ENCODE measurements at places on chromosomes 4 and X.

DNA sequence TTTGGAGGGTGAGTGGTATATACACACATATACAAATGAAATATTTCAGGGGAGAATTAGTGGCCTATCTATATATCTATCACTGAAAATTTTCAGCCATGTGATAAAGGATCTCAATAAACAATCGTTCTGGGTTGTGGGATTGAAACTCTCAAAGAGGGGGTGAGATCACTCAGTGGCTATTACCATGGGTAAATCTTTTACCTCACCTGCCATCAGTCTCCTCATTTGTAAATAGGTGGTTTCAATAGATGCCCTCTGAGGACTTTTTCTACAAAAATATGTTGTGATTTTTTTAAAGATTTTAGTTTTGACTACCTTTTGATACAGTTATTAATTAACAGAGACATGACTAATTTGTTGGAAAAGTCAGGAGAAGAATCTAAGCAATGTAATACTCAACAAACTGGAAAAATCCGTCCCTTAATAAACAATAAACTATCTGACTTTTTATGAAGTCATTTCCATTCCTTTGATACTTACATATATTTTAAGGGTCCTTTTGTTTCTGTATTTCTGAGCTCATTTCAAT lies 192.8 kb downstream of the MAD2L1 start:
- no peaks in the 10 kb centered on the region for H3K27me3 ChIP-seq
- no peak for DNase-seq
- no peaks in the 10 kb centered on the region for H3K36me3 ChIP-seq
- no peak overlapping the region for H3K27ac ChIP-seq
- no peak overlapping the region for H3K4me3 ChIP-seq

- no peaks in the 10 kb centered on the region for H3K36me3 ChIP-seq
- DNase-seq = peak; percentile 20
- H3K27ac ChIP-seq = no peak overlapping the region
- H3K27me3 ChIP-seq = peaks cover 5% of the 10 kb centered on the region
- H3K4me1 ChIP-seq = peaks cover 19% of the 10 kb centered on the region
Measured at GRCh38 chr4:1012034-1012739, 761 bp downstream of the FGFRL1 start.

DNA sequence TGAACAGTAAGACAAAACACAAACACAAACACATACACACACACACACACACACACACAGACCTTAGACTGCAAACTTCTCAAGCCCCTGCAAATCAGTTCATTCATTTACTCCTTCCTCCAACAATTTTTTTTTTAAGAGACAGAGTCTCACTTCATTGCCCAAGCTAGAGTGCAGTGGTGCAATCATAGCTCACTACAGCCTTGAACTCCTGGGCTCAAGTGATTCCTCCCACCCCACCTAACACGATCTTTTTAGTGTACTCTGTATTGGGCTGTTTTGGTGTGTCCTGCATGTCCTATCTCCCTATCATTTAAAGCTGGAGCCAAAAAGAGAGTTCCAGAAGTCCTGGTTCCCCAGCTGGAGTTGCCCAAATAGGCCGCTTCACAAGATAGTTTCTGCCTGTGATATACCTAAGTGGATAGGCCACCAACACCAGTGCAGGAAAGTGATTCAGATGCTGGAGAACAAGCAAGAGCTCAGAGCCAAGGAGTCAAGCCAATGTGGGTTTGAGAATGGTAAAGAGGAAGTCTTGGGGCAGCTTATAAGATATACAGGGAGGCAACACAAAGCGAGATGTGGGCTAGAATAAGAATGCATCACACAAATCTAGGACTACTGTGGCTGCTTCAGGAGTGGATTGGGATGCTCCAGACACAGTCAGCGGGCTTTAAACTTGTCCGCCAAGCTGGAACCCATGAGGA lies 85.4 kb upstream of the RAPGEF2 start:
- no peak overlapping the region for H3K4me3 ChIP-seq
- no peak for DNase-seq
- no peak overlapping the region for H3K27ac ChIP-seq

GRCh38 chr4:186700746-186701145 lies 22.9 kb downstream of the FAT1 start:
- no peaks in the 10 kb centered on the region for H3K4me1 ChIP-seq
- H3K4me3 ChIP-seq = no peak overlapping the region
- no peak for DNase-seq
- no peaks in the 10 kb centered on the region for H3K36me3 ChIP-seq
- H3K27ac ChIP-seq = no peak overlapping the region

DNA sequence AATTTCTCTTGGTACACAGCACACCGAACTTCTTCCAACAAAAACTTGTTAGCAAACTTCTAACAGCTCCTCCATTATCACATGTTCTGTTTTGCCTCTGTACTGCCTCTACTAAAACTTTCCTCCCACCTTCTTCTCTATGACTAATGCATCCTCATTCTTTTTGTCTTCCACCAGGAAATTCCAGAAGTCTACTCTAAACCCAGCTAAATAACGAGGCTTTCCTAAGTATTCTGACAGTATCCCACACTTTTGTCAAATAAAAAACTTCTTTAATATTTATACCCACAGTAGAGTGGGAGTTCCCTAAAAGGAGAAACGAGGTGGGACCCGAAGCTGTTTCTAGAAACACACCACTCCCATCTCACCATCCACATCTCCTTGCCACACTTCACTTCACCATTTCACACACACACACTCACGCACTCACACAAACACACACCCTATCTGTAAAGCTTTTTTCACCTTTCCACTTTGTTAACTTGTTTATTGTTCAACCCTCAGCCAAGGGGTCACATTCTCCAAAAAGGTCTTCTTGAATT lies 280.3 kb downstream of the ARAP2 start:
- no peaks in the 10 kb centered on the region for H3K4me1 ChIP-seq
- H3K36me3 ChIP-seq = no peaks in the 10 kb centered on the region
- H3K4me3 ChIP-seq = no peak overlapping the region

GRCh38 chr4:81180916-81181315 lies 34.1 kb downstream of the PRKG2 start:
- H3K4me1 ChIP-seq = no peaks in the 10 kb centered on the region
- H3K27me3 ChIP-seq = no peaks in the 10 kb centered on the region
- H3K27ac ChIP-seq = no peak overlapping the region
- no peak overlapping the region for H3K4me3 ChIP-seq

- no peaks in the 10 kb centered on the region for H3K4me1 ChIP-seq
- H3K4me3 ChIP-seq = no peak overlapping the region
Measured at GRCh38 chr4:130850019-130850524, 1754.1 kb downstream of the C4orf33 start.

GRCh38 chrX:117532339-117532738 lies 584.3 kb downstream of the KLHL13 start:
- no peaks in the 10 kb centered on the region for H3K36me3 ChIP-seq
- H3K4me1 ChIP-seq = no peaks in the 10 kb centered on the region
- H3K27me3 ChIP-seq = no peaks in the 10 kb centered on the region
- DNase-seq = no peak

GRCh38 chr4:94038195-94038594 lies 169.5 kb upstream of the SMARCAD1 start:
- H3K27me3 ChIP-seq = no peaks in the 10 kb centered on the region
- no peak overlapping the region for H3K4me3 ChIP-seq
- H3K4me1 ChIP-seq = no peaks in the 10 kb centered on the region
- DNase-seq = no peak
- H3K36me3 ChIP-seq = no peaks in the 10 kb centered on the region

DNA sequence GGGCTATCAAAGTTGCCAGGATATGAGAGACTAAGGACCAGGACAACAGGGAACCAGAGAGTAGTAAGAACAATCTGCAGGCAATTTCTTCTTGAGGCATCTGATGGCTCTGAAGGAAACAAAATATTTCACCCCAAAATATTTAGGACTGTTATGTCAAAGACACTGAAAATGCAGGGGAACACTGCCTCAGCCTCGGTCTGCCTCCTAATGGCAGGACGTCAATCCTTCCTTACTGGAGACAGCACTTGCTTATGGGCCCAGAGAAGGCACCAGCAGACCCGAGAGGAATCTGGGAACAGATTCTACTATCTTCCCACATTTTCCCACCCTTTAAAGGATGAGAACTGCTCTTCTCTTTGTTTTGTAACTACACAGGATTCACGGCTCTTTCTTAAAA lies 23.3 kb downstream of the RNF150 start:
- no peak overlapping the region for H3K4me3 ChIP-seq
- H3K27me3 ChIP-seq = no peaks in the 10 kb centered on the region
- H3K4me1 ChIP-seq = no peaks in the 10 kb centered on the region
- no peak for DNase-seq

GRCh38 chr4:15712214-15712613 lies 9.3 kb downstream of the BST1 start:
- no peaks in the 10 kb centered on the region for H3K36me3 ChIP-seq
- no peaks in the 10 kb centered on the region for H3K27me3 ChIP-seq
- H3K4me3 ChIP-seq = no peak overlapping the region
- H3K4me1 ChIP-seq = no peaks in the 10 kb centered on the region
- no peak for DNase-seq

DNA sequence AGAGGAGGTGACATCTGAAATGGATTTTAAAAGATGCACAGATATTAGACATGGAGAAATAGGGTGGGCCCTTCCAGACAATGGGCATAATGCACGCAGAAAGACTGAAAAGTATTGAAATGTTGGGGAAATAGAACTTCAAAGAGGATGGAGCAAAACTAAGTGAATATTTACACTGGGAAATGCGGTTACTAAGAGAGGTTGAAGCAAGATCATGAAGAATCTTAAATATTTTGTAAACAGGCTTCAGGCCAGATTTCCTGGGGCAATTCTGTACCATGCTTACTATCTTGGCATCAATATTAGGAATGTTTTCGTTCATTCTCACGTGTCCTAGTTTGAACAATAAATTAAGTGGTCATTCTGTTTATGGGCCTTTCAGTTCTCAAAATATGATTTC lies 216.3 kb downstream of the ADAMTS3 start:
- no peaks in the 10 kb centered on the region for H3K4me1 ChIP-seq
- no peak overlapping the region for H3K4me3 ChIP-seq
- H3K27ac ChIP-seq = no peak overlapping the region
- H3K27me3 ChIP-seq = no peaks in the 10 kb centered on the region
- no peaks in the 10 kb centered on the region for H3K36me3 ChIP-seq

DNA sequence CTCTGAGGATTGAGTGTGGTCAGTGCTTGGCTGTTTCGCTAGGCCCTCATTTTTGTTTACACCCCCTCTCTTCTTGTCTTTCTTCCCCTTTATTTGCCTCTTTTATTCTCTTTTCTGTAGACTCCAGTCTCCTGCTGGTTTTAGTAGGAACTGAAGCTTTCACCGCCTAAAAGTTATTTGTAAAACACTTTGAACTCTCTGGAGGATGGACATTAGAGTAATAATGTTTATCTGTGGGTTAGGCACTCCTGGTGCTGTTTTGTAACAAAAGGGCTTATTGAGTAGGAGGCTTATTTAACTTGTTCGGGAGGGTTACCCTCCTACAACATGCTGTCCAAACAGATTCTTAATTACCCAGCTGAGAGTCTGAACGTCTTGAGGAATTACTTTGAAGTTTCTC lies 1.6 kb upstream of the ARHGAP10 start:
- no peak overlapping the region for H3K4me3 ChIP-seq
- DNase-seq = no peak
- no peaks in the 10 kb centered on the region for H3K36me3 ChIP-seq
- peaks cover 17% of the 10 kb centered on the region for H3K4me1 ChIP-seq
- H3K27me3 ChIP-seq = no peaks in the 10 kb centered on the region
- no peak overlapping the region for H3K27ac ChIP-seq

DNA sequence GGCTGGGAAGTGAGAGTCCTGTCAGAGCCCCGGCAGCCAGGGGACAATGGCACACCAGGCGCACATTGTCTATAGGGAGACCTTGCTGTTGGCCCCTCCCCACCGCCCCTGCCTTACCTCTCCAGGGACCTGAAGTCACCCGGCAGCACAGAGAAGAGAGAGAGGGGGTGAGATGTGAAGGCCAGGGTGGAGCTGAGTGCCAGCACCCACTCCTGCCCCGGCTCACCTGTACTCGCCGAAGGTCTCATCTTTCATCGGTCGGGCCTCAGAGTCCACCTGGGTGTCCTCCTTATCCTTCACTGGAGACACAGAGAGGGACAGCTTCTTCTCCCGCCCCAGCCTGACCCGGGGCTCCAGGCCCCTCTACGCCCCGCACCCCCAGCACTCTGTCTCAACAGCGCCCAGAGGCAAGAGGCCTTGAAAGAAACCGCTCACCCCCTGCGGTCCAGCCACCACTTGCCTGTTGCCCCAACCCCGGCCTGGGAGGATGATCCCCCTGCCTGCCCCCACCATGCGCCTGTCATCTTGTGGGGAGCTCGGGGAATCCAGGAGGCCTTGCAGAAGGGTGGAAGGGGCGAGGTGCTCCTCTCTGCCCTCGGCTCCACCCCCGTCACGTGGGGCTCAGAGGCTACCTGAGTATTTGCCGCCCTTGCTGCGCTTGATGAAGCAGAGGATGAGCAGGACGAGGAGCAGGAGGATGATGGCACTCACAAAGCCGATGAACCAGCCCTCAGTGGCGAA lies 22.6 kb downstream of the L1CAM start:
- DNase-seq = no peak
- H3K4me3 ChIP-seq = no peak overlapping the region
- no peaks in the 10 kb centered on the region for H3K27me3 ChIP-seq
- no peaks in the 10 kb centered on the region for H3K36me3 ChIP-seq
- H3K4me1 ChIP-seq = no peaks in the 10 kb centered on the region
- H3K27ac ChIP-seq = no peak overlapping the region

DNA sequence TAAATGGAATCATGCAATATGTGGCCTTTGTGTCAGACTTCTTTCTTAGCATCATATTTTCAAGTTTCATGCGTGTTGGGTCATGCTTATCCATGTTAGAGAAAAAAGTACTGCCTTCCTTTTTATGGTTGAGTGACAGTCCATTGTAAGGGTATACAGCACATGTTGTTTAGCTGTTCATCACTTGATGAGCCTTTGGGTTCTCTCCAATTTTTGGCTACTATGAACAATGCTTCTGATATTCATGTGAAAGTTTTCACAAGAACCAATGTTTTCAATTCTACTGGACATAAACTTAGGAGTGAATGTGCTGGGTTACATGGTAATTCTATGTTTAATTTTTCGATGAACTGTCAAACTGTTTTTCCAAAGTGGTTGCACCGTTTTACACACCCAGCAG lies 28.1 kb upstream of the LNX1 start:
- H3K27ac ChIP-seq = no peak overlapping the region
- no peaks in the 10 kb centered on the region for H3K36me3 ChIP-seq
- DNase-seq = no peak
- no peak overlapping the region for H3K4me3 ChIP-seq

- no peaks in the 10 kb centered on the region for H3K4me1 ChIP-seq
- H3K4me3 ChIP-seq = no peak overlapping the region
- no peak for DNase-seq
- no peaks in the 10 kb centered on the region for H3K36me3 ChIP-seq
Measured at GRCh38 chr4:48635310-48635709, 144.8 kb downstream of the FRYL start.

GRCh38 chrX:94961730-94962129 lies 1287.7 kb downstream of the FAM133A start:
- H3K27ac ChIP-seq = no peak overlapping the region
- H3K4me3 ChIP-seq = no peak overlapping the region
- DNase-seq = no peak
- H3K36me3 ChIP-seq = no peaks in the 10 kb centered on the region
- no peaks in the 10 kb centered on the region for H3K27me3 ChIP-seq

- no peaks in the 10 kb centered on the region for H3K27me3 ChIP-seq
- no peak overlapping the region for H3K4me3 ChIP-seq
- DNase-seq = no peak
- H3K4me1 ChIP-seq = no peaks in the 10 kb centered on the region
Measured at GRCh38 chr4:173446416-173446815, 47.5 kb upstream of the SCRG1 start.
